Ecto neural progenitor cell (in vitro differentiated cells): ENCODE measurements at places on chromosomes 3 and 15.

DNA sequence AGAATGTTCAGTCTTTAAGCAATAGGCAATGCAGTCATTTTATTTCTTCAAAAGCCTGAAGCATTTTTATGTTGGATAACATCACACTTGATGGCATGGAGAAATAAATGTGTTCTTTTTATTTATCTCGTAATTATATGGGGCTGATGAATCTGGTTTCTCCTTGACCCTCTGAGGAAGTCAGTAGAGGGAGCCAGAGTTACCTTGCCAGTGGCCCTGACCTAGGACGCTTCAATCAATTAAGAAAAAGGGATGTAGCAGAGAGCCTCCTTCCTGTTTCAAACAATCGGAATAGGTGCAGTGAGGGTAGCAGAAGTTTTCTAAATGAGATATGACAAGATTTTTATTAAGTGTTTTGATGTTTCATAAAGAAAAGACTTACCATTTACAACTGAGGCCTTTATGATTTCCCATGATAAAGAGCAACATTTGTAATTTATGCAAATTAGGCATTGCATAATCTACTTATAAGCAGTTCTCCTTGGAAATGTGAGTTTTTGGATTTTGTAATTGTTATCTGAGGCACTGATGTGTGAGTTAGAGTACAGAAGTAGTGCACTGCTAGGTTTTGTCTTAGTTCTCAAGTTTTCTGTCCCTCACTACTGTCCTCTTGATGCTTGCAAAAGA lies 129.1 kb downstream of the RAP2B start:
- DNase-seq, result no peak

DNA sequence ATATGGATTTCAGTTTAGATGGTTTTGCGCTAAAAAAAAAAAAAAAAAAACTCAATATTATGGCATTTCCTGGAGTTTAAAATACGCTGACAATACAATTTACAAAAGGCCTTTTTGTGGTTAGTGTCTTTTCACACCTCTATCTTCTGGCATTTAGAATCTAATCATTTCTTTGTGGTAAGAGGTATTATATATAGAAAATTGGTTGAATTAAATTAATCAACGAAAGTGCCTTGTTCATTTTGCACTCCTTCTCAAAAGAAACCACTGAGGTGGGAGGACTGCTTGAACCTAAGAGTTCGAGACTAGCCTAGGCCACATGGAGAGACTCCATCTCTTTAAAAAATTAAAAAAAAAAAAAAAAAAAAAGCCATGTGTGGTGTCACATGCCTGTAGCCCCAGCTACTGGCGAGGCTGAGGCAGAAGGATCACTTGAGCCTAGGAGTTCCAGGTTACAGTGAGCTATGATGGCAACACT lies 90.0 kb upstream of the ICE2 start:
- no peak for DNase-seq

DNA sequence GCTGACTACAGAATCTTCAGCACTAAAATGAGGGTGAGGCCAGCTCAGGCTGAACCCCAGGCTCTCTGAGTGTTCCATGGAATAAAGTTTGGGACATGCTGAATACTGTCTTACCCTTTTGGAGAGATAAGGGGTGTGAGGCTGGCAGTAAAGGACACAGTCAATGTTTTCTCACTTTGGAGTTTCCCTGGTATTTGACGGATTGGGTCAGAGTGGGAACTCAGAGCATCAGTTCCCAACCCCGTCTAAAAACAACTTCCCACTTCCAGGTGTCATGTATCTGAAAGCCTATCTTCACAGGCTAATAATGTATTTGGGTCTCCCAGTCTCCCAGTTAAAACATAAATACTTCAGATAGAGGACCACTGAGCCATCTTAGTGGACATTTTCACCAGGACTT lies 180.7 kb downstream of the TLE3 start:
- no peak for DNase-seq

- DNase-seq, result no peak
Observed at GRCh38 chr3:23566499-23566898, 239.3 kb upstream of the UBE2E1 start.

- DNase-seq, result no peak
Observed at GRCh38 chr3:15794303-15794771, 3.4 kb downstream of the ANKRD28 start.
